T-helper 1 cell (primary cell): ENCODE measurements at places on chromosomes 1 and 21.

- DNase-seq: no peak
Observed at GRCh38 chr1:64906447-64906846, 59.9 kb downstream of the JAK1 start.

GRCh38 chr1:16393570-16394521 is 26.8 kb downstream of the SZRD1 start:
- DNase-seq: no peak

DNA sequence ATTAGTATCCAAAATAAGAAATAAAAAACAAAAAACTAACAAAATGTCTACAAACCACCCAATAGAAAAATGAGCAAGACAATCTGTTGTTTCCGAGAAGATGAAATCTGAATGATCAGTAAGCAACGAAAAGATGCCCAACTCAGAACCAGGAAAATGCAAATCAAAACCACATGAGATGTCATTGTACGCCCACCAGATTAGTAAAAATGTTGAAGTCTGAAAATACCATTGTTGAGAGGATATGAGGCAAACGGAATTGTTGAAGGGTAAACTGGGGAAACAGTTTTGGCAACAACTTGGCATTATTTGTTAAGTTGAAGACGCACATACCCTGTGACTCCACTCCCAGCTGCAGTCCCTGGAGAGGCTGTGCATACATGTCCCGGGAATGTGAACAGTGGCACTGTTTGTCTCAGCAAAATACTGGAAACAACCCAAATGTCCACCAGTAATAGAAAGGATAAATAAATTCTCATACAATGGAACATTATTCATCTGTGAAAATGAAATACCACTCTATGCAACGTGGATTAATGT is 10.6 kb downstream of the ZBTB17 start:
- peak; percentile 64 for DNase-seq

- no peak for DNase-seq
Observed at GRCh38 chr21:29157080-29157479, 26.6 kb downstream of the MAP3K7CL start.

- DNase-seq: no peak
Observed at GRCh38 chr21:23593582-23593981, 2013.7 kb downstream of the MRPL39 start.

DNA sequence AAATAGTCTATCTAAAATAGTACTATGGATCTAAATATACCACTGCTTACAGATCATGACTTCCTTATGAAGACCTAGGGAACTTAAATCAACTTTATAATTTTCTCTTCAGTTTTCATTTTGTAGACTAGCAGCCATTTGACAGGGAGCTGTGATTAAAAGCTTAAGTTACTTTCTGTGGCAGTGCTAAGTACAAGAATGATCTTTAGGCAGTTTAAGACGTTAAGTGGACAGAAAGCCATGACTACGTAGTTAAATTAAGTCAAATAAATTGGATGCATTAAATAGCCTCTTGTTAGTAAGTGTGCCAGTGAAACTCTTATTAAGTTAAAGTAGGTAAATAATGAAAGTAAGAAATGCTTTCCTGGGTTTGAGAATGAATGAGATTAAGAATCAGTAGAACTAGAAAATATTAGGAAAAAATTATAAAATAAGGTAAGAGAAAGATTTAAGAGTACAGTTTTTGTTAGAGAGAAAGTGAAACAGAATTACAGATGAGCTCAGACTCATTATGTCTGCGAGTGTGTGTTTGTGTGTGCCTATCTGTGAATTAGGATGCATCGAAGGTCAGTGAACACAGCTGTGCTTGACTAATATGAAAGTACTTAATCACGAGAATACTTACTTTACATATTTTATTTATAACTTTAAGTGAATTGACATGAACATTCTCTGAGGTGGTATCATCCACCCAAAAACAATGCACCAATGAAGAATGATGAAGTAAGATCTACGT is 336.9 kb downstream of the KCNT2 start:
- DNase-seq: no peak

GRCh38 chr1:171674431-171675405 is 22.2 kb upstream of the MYOC start:
- DNase-seq: no peak

DNA sequence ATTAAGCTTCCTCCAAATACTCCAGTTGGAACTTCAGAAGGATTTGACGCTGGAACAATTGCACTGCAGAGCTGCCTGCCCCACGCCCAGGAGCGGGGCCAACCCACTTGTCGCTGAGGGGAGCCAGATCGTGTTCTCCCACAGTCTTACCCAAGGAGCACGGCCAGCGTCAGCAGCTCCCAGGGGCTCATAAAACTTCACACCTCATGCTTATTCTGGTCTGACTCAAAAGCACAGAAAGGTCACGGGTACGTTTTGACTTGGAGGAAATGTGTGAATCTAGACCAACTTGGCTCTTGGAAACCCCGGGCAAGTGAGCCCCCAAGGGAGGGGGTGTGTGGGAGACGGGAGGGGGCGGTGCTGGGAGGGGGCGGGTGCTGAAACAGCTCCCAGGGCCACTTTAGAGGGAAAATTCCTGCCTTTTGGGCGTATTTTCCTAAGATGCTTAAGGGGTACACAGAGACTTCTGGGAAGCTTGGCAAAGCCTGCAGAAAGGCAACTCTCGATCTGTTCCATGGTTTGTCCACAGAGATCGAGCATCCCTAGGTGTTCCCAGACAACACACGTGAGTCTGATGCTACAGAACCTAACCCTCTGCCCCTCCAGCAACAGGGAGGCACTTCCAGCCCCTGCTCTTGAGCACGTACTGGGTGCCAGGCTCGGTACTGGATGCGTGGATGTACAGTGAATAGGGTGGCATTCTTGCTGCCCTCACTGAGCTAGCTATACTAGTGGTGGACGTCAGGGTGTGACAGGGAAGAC is 98.9 kb downstream of the DHRS3 start:
- DNase-seq: no peak

DNA sequence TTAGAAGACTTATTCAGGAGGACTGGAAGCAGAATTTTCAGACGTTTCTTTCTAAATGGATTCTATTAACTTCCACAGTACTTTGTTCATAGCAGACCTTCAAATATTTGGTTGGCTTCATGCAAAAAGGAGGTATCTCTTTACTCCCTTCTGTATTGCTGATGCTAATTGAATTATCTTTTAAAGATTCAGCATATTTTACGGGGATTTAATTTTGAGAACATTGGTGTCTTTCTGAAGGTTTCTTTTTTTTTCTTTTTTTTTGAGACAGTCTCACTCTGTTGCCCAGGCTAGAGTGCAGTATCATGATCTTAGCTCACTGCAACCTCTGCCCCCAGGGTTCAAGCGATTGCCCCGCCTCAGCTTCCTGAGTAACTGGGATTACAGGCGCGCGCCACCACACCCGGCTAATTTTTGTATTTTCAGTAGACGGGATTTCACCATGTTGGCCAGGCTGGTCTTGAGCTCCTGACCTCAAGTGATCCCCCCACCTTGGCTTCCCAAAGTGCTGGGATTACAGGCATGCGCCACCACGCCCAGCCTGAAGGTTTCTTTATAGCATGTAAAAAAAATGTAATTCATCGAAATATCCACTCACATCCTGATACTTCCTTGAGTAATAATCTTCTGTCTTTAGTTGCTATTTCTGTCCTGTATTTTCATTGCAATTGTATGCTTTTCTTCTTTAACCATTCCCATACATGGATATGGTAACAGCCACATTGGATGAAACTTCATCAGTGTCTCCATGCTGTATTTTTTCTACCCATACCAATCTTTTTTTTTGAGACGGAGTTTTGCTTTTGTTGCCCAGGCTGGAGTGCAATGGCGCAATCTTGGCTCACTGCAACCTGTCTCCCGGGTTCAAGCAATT is 14.5 kb downstream of the CNST start:
- DNase-seq: no peak

DNA sequence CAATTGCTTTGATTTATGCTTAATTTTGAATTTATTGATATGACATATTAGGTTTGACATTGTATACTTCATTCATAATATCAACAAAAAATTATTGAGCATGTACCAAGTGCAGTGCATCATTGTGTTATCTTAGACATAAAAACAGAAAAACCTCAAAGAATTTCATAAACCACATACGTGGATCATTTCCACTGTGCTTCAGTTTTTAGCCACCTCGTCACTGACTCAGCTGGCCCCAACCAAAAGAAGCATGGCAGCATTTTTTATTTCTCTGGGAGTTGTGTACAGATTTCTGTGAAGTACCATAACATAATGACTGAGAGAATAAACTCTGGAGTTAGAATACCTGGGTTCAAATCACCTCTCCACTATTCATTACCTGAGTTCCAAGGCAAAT is 95.6 kb upstream of the C1orf87 start:
- no peak for DNase-seq

GRCh38 chr1:17878837-17879236 is 123.7 kb downstream of the ACTL8 start:
- DNase-seq: no peak

- no peak for DNase-seq
Observed at GRCh38 chr1:119483441-119484200, 23.4 kb upstream of the HSD3B1 start.

GRCh38 chr1:67739361-67739760 is 54.4 kb downstream of the GADD45A start:
- DNase-seq: no peak

GRCh38 chr1:55037733-55038551 is 1.4 kb upstream of the PCSK9 start:
- no peak for DNase-seq

DNA sequence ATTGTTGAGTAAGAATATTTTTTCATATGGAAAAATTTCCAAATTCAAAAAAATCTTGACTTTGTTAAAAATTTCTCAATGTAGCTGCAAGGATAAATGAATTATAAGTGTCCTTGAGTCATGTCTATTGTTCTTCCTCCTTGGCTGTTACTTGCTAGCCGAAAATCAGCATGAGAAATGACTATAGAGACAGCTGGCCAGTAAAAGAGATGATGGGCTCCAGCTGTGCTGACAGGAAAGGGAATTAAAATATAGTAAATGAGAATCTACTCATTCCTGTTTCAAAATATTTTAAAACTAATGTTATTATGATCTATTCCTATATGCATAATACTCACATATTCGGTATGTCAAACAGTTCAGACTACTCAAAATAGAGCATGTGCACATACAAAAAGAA is 1292.6 kb downstream of the BRINP3 start:
- no peak for DNase-seq

DNA sequence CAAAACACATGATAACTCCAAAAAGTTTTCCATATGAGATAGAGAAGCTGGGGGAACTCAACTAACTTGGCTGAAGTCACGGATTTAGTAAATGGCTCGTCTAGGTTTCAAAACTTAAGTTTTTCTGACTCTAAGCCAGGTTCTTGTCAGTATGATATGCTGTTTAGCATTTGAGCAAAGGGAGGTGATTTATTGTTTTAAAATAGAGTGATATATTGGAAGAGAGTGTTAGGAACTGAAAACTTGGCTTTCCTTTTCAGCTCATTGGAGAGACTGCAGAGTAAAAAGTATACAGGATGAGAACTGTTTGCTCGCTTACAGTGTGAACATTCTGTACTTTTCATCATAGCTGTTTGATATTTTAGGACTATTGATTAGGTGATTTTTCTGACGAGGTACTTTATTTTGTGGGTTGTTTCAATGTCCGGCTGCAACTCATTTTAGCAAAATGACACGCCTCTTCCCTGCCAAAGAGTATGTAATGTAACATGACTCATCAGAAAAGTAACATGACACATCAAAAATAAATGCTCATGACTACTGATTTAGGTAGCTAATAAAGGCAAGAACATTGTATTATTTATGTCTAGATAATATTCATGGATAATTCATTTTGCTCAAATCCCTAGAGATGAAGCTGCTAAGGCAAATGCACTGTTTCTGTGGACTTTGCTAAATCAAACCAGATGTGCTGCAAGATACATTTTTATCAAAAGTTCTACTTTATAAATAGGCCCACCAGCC is 355.1 kb downstream of the GPATCH2 start:
- DNase-seq: no peak

DNA sequence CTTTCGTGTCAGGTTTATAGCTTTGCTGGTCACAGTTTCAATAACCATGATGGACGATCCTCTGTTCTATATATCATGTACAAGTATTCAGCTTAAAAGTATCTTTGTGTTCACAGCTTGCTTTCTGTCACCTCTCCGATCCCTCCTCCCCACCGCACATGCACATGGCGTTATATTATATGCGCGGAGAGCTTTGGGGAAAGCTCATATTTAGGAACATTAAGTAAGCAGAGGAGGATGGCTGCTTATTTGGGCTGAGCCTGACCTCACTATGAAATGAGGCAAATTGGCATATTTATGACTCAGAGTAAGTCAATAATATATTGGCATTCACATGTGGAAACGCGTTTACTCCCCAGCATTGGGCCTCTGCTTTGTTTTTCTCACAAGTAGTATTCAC is 360.5 kb downstream of the HLX start:
- no peak for DNase-seq

DNA sequence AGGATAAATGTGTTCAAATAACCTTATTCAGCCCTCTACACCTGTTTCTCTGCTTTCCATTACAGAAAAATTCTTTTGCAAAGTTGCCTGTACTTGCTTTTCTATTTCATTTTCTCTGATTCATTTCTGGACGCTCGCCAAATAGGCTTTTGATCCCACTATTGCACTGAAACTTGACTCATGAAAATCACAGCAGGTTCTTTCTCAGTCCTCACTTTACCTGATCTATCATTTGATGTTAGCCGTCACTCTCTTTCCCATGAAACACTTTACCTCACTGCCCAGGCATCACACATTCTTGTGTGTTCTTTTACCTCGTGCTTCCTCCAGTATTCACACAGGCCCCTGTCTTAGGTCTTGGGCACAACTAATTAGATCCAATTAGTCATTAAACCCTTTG is 26.2 kb downstream of the HSPA13 start:
- no peak for DNase-seq

- peak; percentile 18 for DNase-seq
Observed at GRCh38 chr21:35226968-35227744, 178.1 kb upstream of the RUNX1 start.

- no peak for DNase-seq
Observed at GRCh38 chr21:23936224-23936623, 1671.1 kb downstream of the MRPL39 start.

DNA sequence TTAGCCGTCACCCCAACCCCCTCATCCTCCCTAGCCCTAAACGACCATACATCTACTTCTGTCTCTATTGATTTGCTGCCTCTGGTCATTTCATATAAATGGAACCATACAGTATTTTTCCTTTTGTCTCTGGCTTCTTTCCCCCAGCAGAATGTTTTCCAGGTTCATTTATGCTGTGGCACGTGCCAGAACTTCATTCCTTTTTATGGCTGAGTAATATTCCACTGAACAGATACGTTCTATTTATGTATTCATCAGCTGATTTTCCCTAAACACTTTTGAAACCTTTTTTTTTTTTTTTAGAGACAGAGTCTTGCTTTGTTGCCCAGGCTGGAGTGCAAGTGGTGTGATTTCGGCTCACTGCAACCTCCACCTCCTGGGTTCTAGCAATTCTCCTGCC is 181.1 kb downstream of the CAMTA1 start:
- no peak for DNase-seq

- DNase-seq: no peak
Observed at GRCh38 chr21:20106368-20106767, 891.8 kb upstream of the NCAM2 start.

- DNase-seq: no peak
Observed at GRCh38 chr1:177858332-177858821, 111.5 kb downstream of the SEC16B start.
